GM12892 (cell line): ENCODE measurements at places on chromosomes 7 and 10.

DNA sequence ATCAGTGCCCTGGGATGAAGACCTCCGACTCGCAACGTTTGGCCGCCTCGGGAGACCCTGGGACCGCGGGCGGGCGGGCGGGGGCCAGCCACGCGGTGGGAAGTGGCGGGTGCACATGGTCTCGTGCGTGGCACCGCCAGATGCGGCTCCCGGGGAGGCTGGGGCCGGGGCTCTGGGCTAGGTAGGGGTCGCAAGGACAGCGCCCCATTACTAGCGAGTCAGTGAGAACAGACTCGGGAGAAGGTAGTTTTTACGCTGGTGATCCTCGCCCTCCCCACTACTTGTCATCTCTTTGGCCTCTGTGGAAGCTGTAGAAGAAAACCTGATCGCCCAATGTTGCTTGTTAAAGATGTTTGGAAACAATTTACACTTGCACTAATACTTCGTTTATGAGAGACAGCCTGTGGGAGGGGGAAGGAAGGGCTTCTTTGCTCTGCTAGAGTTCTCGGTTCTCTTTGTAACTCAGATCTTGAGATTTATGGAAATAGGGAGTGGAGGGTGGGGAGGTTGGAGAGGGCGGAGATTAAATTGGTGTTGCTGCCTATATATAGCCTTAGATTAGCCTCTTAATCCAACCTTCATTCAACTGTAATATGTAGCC, 591 bp downstream of the BZW2 start:
- no peak for DNase-seq

DNA sequence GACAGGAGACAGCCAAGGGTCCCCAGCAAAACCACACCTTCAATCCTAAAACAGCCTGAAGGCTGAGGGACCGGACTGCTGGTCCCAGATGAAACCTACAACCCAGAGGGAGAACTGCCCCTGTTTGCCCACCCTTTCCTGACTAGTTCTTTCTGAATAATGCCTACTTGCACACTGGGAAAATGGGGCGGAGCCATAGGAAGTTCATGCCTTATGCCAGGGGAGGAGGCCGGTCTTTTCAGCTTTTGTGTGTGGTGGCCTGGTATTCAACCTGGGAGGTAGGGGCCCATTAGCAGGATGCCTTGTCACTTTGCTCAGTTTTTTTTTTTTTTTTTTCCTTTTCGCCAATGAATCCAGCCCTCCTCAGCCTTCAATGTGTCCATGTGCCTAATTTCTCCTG, 20.7 kb downstream of the TOMM7 start:
- no peak for DNase-seq

GRCh38 chr10:9239298-9239697, 1184.8 kb downstream of the GATA3 start:
- no peak for DNase-seq

DNA sequence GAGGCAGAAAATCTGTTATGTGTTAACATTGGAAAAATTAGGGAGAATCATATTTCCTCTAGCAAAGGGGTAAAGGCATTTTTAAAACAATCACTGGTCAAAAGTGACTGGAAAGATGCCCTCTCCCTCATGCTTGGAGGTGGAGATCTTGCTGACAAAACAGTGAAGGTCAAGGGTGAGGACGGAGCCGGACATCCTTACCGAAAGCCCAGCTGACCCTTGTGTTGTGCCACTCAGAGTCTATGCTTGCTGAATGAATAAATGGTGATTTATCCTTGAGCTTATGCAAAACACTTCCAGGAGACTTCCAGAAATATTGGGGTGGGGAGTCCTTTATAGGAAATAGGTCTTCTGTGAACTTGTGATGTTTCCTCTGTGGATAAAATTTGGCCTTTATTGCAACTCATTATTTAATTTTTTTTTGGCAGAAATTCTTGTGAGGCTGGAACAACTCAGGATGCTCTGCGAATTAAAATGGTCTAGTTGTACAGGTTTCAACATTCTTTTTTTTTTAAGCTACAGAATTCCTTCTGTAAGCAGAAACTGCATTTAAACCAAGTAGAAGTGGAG, 28.3 kb upstream of the ELMO1 start:
- no peak for DNase-seq

DNA sequence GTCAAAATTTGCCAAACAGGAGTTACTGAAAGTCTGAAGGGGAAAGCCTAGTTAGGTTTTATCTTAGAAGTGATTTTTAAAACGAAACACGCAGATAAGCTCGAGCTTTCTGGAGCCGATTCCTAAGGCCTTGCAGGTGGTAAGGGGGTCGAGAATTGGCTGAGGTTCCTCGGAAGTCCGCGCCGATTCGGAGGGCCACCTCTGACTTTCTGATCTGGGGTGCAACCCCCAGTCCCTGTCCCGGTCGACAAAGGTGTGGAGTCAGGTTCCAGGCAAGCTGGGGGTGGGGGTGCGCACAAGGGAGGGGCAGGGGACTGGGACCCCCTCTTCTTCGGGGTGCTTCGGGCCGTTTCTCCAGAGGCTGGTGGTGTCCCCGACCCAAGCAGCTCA, 701 bp upstream of the CUL1 start:
- DNase-seq = no peak

- no peak for DNase-seq
Measured at GRCh38 chr7:18770822-18771221, 275.3 kb downstream of the HDAC9 start.

DNA sequence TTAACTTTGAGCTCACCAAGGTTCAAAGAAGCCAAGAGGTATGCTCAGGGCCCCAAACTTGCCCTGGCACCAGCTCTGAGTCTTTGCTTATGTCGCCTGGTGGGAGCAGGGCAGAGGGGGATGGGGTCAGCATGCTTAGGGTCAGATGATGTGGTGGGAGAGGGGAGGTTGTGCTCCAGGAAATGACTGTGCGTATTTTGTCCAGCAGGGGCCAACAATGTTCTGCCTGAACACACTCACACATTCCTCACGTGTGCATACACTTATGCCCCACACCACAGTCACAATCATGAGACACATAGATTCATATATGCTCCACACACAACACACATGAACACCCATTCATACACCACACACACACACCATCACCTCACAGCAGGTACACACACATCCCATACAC, 4.4 kb upstream of the RAMP3 start:
- no peak for DNase-seq

GRCh38 chr10:61897671-61898434, 3.6 kb upstream of the ARID5B start:
- no peak for DNase-seq

DNA sequence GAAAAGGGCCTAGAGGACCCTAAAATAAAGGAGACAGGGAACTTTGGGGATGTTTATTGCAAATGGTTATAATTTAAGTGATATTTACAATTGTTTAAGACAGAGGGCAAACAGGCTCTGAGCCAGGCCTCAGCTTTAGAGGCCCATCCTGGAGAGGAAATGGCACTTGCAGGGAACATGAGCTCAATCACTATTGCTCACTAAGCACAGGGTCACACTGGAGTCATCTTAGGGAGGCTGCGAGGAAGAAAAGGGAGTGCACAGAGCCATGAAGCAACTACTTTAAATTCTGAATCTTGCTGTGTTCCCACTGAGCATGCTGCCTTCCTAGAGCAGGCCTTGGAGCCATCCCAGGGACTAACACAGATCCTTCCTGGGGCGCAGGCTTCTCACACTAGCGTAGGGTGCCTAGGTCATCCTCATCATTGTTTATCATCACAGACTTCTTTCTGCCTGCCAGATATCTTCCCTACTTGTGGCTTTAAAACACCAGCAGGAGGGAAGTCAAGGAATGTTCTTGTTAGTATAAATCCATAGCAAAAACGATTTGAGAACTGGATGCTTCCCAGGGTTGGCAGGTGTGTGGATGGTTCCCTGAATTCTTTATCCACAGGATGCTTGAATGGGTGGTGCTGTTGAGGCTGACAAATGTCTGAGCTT, 12.7 kb upstream of the DNAJB12 start:
- no peak for DNase-seq

DNA sequence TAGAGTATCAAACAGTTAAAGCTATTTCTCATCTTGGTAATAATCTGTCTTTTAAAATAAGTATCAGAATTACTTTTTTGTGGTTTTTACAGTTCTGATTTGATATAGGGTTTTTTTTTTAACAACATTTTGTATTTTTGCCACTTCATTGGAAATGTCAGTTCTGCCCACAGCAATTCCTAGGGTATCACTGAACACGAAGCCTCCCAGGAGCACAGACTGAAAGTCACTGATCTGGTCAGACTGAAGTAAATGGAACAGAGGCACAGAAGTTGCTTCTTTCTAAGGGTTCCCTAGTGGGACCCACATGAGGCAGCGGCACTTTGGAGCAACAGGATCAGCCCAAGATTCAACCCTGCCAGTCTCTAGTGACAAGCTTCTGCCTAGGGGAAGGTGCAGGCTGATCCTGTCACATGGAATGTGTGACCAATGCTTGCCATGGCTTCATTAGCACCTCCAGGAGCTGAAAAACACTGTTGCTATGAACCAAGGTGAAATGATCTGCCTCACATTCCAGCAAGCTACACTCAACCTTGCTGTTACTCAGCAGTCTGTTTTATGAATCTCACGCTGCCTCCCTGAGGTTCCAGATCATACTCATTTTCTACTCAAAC, 273.4 kb upstream of the CSTF2T start:
- no peak for DNase-seq

DNA sequence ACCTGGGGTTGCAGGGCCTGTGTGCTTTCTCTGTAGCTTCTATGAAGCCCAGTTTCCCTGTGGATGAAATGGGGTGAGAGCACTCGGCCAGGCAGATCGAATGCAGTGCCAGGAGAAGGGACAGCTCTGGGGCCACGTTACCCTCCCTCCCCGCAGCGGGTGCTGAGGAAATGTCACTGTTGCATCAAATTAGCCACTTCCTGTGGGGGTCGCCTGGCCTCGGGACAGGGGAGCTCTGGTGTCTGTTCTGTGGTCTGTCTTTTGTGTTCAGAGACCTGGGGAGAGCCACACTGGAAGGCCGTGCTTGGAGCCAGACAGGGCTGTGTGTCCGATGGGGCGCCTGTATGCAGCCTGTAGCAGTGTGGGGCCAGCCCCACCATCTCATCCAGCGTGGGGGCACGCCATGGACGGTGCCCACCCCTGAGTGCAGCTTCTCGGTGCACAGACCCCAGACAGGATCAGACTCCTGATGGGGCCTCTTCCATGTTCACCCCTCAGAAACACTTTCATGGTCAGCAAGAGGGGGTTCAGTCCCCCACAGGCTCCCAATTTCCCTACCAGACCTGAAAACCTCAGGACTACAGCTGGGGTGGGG, 13.6 kb downstream of the TTYH3 start:
- DNase-seq = peak; percentile 59

DNA sequence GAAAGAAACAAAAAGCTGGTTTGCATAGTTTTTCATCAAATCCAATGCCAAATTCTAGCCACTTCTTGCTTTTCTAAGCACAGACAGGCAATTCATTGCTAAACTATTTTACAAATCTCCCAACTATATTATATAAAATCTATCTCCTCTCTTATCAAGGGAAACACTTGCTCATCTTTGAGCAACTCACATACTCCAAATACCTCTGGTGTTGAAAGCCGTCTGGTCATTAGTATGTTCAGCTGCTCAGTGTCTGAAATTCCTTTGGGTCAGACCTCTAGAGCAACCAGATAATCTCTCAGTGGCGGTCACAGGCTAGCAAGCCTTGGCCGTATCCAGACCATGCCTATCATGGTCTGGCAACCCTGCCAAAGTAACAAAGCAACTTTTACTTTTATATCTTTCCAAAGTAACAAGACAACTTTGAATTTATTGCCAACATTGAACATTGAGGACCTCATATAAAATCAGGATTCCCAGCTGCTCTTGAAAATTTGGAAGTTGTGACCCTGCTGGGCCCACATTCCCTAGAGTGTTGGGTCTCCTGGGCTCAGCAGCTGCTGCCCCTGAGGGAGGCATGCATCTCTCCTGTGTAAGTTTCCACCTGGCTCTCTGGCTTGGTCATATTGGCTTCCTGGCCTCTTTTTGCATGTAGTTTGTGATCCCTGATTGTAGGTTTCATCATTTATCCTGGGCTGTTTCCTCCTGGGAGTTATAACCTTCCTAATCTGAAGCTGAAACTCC, 56.8 kb upstream of the LANCL2 start:
- no peak for DNase-seq

DNA sequence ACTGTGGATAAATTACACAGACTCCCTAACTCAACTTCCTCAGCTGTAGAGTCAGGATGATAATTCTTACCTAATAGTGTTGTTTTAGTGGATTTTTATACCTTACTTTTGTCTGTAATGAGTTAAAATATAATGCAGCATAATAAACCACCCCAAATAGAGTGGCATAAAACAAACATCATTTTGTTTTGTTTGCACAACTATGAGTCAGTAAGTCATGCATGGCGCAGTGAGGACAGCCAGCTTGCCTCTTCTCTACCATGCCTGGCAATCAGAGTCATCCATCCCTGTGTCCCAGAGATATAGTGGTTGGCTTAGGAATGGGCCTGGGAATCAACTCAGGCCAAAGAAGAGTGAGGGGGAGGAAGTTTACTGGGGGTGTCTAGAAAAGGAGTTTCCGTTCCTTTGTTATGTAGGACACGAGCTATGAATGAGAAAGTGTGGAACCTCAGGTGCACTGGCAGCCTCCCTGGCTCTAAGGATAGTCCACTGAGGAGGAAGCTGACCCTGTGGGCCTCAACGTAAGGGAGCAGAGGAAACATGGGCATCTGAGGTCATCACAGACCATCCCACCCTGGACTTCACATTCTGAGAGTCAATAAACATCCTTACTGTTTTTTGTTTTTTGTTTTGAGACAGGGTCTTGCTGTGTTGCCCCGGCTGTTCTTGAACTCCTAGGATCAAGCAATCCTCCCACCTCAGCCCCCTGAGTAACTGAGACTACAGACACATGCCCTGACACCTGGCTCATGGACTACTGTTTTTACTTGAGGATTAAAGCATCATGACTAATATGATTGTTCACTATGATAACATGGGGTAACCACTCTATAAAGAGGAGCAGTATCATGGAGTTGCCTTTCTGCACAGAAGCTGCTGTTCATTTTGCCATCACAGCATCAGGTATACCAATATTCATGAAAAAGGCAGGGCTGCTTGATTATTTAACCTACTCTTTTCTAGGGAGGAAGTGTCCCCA, 21.0 kb upstream of the GRB10 start:
- no peak for DNase-seq

DNA sequence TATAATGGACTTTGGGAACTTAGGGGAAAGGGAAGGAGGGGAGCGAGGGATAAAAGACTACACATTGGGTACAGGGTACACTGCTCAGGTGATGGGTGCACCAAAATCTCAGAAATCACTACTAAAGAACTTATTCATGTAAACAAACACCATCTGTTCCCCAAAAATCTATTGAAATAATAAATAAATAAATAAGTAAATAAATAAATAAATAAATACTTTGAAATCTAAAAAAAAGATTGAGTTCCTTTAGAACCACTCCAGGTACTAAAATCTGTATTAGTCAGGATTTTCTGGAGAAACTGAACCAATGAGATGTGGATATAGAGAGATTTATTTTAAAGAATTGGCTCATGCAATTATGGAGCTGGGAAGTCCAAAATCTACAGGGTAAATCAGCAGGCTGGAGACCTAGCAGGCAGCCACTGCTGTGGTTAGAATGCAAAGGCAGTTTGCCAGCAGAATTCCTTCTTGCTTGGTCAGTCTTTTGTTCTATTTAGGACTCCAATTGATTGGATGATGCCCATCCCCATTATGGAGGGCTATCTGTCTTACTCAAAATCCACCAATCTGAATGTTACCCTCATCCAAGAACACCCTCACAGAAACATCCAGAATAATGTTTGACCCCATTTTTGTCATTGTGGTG, 8.9 kb downstream of the IGFBP1 start:
- no peak for DNase-seq

GRCh38 chr10:1244493-1244892, 188.3 kb downstream of the WDR37 start:
- no peak for DNase-seq
